ENCODE measurements at places on chromosomes 2 and 18.

GRCh38 chr18:555705-556457 lies 24.3 kb upstream of the CETN1 start:
- no peak for DNase-seq

DNA sequence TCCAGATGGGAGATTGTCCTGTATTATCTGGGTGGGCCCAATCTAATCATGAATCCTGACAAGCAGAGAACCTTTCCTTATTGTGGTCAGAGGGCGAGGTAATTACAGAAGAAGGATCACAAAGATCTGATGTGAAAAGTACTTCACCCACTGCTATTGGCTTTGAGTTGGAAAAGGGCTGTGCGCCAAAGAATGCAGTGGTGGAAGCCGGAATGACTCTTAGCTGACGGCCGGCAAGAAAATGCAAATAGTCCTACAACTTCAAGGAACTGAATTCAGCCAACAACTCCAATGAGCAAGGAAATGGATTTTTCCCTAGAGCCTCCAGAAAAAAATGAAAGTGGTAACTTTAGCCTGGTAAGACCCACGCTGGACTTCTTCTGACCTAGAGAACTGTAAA lies 67.3 kb downstream of the CTNNA2 start:
- no peak for DNase-seq

GRCh38 chr18:49560624-49561288 lies 1.1 kb upstream of the LIPG start:
- DNase-seq: peak; percentile 42

GRCh38 chr2:223549215-223549614 lies 52.9 kb downstream of the SCG2 start:
- no peak for DNase-seq
